NCI-H345 (cell line): ENCODE measurements at places on chromosomes 4 and X.

GRCh38 chr4:174156239-174156826 lies 127.1 kb downstream of the FBXO8 start:
- peak; percentile 33 for DNase-seq

- DNase-seq = peak; percentile 31
Observed at GRCh38 chrX:133415276-133416105, at the start of gene GPC4. TSS of gene GPC4 (minus strand) at chrX:133415489. CDS start at chrX:133414965, 524 bp downstream.

GRCh38 chrX:119756926-119757635 lies 1.3 kb upstream of the SOWAHD start:
- DNase-seq = no peak

- DNase-seq = no peak
Observed at GRCh38 chr4:162350331-162350730, 186.5 kb upstream of the FSTL5 start.

GRCh38 chrX:35351212-35351611 lies 408.6 kb downstream of the FAM47B start:
- DNase-seq = no peak
